ENCODE measurements at places on chromosomes 7 and 10. TPM values are rescaled to one million over a fixed set of nuclear protein-coding genes. Genes with fewer than 3 reads are reported as not detected.

The STOX1 gene
- total RNA-seq, result 0.52 TPM

The PIK3CG gene
- total RNA-seq, result 32.9 TPM

The AGR2 gene
- total RNA-seq, result not detected

The SEMA3D gene
- not detected for total RNA-seq

The STEAP2 gene
- total RNA-seq, result not detected

The TMEM140 gene
- total RNA-seq, result 29.0 TPM

The ENKUR gene
- not detected for total RNA-seq

The UPK3B gene
- total RNA-seq, result 7.3 TPM

DNA sequence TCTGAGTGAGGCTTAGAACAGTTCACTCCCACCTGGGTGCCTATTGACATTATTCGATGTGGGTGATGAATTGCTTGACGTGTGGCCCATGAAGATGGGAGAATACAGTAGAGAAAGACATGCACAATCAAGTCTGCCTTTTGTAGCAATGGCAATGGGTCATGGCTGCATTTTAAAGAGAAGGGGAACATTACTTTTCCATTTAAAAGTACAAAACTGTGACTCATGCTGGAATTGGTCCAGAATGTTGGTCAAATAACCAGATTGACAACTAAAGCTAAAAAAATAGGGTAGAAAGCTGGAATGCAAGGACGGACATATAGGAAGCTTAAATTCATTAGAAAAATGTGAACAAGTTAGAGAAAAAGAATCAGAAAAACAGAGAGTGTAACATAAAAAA is 104.1 kb upstream of the SLC25A13 start:
- DNase-seq, result no peak
- H3K27me3 ChIP-seq, result peaks cover 7% of the 10 kb centered on the region
- H3K4me3 ChIP-seq, result no peak overlapping the region
- peaks cover 9% of the 10 kb centered on the region for H3K4me1 ChIP-seq
- H3K36me3 ChIP-seq, result no peaks in the 10 kb centered on the region
- H3K27ac ChIP-seq, result no peak overlapping the region

GRCh38 chr10:110456523-110457091 is 41.1 kb upstream of the DUSP5 start:
- H3K4me1 ChIP-seq, result peaks cover 8% of the 10 kb centered on the region
- no peaks in the 10 kb centered on the region for H3K27me3 ChIP-seq
- H3K27ac ChIP-seq, result no peak overlapping the region
- H3K4me3 ChIP-seq, result no peak overlapping the region
- H3K36me3 ChIP-seq, result no peaks in the 10 kb centered on the region

- no peaks in the 10 kb centered on the region for H3K36me3 ChIP-seq
- peaks cover 7% of the 10 kb centered on the region for H3K4me1 ChIP-seq
- H3K27ac ChIP-seq, result peak overlapping the region; percentile 89
Observed at GRCh38 chr7:23490357-23491135, 20.3 kb upstream of the IGF2BP3 start.

DNA sequence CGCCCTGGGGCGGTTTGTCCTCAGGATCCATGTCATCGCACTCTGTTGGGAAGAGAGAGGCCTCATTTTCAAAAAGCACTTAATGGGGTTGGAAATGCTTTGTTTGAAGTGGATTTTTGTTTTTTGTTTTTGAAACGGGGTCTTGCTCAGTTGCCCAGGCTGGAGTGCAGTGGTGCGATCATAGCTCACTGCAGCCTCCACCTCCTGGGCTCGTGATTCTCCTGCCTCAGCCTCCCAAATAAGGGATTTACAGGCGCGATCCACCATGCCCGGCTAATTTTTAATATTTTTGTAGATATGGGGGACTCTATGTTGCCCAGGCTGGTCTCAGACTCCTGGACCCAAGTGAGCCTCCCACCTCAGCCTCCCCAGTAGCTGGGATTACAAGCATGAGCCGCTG is 735 bp downstream of the FKBP6 start:
- no peak for DNase-seq
- no peaks in the 10 kb centered on the region for H3K27me3 ChIP-seq
- no peak overlapping the region for H3K27ac ChIP-seq
- no peaks in the 10 kb centered on the region for H3K36me3 ChIP-seq

DNA sequence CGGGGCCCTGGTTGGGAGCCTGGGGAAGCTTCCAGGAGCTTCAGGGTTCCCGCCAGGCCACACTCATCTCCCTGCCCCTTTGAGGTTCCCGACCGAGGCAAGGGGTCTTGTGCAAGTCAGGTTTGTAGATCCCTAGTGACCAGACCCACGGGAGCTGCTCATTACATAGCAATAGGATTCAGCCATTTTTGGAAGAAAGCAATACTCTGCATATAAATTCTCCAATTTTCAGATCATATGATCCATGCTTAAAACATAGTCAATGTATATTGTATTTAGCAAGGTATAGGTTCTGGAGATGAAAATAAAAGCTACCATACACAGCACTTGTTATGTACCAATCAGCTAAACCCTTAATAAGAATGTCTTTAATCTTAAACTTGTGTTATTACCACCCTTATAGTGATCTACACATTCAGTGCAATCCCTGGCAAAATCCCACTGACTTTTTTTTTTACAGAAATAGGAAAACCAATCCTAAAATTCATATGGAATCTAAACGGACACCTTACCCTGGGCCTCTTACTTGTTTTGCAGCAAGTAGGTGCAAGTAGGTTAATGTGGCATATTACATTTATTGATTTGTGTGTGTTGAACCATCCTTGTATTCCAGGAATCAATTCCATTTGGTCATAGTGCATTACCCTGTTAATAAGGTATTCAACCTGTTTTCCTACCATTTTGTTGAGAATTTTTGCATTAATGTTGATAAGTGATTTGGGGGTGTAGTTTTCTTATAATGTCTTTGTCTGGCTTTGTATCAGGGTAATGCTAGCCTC is 13.8 kb upstream of the FKBP9 start:
- no peak overlapping the region for H3K27ac ChIP-seq
- H3K4me3 ChIP-seq, result peak overlapping the region; percentile 61
- no peak for DNase-seq
- H3K4me1 ChIP-seq, result peaks cover 11% of the 10 kb centered on the region
- peaks cover 8% of the 10 kb centered on the region for H3K27me3 ChIP-seq

- H3K4me1 ChIP-seq, result no peaks in the 10 kb centered on the region
- H3K27me3 ChIP-seq, result peaks cover 3% of the 10 kb centered on the region
- H3K4me3 ChIP-seq, result no peak overlapping the region
- H3K36me3 ChIP-seq, result no peaks in the 10 kb centered on the region
- no peak overlapping the region for H3K27ac ChIP-seq
- DNase-seq, result no peak
Observed at GRCh38 chr7:99314504-99314903, 11.2 kb upstream of the ARPC1A start.

DNA sequence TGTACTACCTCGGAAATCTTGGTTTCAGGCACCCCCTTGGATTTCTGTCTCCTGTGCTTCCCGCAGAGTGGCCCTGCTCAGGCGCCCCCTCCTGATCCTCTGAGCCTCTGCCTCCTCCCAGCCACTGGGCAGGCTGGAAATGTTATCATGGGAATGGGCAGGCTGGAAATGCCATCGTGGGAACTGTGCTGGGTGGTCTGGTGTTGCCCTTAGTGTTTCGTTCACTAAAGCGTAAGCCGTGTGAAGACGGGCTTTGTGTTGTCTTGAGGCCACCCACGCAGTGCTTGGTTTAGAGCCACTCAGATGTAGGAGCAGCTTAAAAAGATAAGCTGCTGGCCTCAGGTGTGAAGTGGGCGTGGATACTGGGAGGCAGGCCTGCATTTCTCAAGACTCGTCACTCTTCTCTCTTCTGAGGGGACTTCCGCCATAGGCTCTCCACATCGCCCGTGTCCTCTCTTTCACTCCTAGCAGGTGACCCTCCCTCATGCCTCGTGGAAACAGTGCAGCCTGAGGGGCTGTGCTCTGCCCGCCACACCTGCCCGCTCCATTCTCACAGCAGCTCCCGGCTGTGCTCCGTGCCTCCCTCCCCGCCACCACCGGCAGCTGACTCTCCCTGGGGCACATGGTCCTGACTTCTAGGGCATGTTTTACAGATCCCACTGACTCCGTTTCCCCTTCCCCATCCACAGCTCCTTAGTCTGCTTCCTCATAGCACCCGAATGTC is 28.5 kb downstream of the PPP2R2D start:
- peaks cover 11% of the 10 kb centered on the region for H3K36me3 ChIP-seq

- no peak overlapping the region for H3K4me3 ChIP-seq
- no peaks in the 10 kb centered on the region for H3K4me1 ChIP-seq
- no peaks in the 10 kb centered on the region for H3K36me3 ChIP-seq
- H3K27me3 ChIP-seq, result no peaks in the 10 kb centered on the region
- no peak overlapping the region for H3K27ac ChIP-seq
- no peak for DNase-seq
Observed at GRCh38 chr10:109475711-109476421, 447.4 kb downstream of the XPNPEP1 start.

DNA sequence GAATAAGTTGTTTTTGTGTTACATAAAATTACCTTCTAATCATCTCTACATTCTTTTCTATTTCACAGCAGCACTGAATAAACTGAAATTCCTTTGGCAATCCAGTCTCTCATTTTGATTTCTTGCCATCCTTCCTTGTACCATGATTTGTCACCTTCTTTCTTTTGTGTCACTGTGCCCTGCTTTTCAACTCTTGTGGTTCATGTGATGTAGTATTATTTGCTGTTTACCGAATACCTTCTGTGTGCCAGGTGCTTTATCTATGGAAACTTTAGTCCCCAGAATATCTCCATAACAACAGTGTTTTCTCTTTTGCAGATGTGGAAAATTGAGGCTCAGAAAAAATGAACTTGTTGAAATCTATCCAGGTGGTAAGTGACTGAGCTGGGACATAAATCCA is 220.3 kb downstream of the STK31 start:
- H3K27me3 ChIP-seq, result peaks cover 3% of the 10 kb centered on the region

DNA sequence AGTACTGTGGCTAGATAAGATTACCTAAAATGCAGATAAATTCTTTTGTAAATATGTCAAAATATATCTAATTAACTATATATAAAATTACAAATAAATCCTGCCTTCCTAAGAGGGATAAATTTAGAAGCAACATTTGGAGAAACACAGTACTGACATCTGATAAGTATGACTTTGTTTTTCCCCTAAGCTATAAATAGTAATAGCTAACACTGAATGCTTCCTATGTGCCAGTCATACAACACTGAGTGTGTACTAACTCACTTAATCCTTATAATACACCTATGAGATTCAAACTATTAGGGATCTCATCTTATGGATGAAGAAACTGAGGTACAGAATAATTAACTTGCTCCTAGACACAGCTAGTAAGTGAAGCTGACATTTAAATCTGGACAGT is 733.4 kb downstream of the MAGI2 start:
- no peaks in the 10 kb centered on the region for H3K4me1 ChIP-seq
- no peaks in the 10 kb centered on the region for H3K27me3 ChIP-seq
- H3K36me3 ChIP-seq, result no peaks in the 10 kb centered on the region
- H3K4me3 ChIP-seq, result no peak overlapping the region

All from naive thymus-derived CD8-positive, alpha-beta T cell (primary cell).